ENCODE measurements at places on chromosomes 2 and 18.

DNA sequence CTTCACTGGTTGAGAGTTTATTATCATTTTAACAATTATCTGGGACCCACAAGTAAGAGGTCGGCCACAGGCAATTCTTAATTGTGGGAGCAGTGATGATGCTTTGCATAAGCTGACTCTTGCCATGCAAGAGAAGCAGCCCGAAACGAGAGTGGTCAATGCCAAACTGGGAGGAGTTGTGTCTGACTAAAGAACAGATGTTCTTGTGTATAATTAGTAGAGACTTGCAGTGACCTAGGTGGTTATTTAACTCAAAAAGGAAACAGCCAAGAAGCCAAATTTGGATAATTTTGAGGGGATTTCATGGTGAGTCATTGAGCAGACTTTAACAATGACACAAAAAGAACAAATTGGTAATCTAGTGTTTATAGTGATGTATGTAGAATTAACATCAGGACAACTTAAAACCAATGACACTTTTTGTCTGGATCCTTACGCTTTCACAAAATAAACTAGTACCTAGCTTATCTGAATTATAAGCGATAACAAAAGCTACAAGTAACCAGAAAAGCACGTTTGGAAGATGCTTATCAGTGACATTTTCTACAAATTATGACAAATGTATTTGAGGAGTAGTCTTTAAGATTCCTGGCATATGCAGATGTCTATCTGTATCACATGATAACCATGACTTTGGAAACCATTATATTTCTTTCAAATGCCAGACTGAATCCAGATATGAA, 184.7 kb upstream of the DLGAP1 start:
- DNase-seq = peak; percentile 14

DNA sequence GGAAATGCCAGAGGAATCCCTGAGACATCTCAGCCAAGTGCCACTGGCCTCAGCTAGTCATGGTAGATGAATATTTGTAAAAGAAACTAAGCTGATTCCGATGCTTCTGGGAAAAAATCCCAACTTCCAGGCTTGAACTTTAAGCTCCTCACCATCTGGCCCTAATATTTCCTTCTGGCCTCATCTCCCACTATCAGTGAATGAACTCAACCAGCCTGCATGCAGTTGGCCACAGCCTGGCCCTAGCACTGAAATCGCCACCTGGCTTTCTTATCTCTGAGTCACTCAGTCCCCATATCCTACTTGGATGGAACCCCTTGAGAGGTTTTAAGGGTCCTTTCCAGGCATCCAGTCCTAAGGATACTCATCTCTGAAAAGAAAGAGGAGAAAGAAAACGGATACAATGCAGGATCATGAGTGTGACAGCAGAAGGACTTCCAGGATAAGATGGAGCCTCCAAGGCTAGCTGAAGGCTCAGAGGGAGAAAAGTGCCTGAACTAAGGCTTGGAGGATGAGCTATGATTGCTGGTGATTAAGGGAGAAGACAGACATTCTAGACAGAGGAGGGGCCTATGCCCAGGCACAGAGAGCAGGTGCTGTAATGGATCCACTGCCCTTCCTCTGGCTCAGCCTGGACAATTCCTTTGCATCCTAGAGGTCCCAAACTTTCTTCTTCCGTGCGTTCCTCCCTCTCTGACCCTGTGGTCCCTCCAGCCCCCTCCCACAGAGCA, 141.5 kb upstream of the MYCN start:
- DNase-seq = no peak

- no peak for DNase-seq
Observed at GRCh38 chr2:84799772-84800171, 81.1 kb downstream of the TRABD2A start.

DNA sequence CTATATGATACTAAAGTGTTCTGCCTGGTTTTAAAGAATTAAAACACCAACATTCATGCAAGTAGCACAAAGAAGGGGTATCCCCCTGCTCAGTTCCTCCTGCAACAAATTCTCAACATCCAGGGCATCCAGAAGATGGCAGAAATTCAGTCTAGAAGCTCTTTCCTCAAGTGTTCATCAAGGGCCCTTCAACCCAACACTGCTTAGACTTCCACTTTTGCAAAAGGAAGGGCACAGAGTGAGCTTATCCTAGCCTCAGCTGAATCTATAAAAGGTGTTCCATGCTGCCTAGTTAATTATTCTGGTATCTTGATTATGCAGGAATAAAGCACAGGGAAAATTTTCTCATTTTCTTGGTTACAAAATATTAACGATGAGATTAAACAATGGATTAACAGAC, 275.8 kb upstream of the CRIM1 start:
- DNase-seq = no peak

DNA sequence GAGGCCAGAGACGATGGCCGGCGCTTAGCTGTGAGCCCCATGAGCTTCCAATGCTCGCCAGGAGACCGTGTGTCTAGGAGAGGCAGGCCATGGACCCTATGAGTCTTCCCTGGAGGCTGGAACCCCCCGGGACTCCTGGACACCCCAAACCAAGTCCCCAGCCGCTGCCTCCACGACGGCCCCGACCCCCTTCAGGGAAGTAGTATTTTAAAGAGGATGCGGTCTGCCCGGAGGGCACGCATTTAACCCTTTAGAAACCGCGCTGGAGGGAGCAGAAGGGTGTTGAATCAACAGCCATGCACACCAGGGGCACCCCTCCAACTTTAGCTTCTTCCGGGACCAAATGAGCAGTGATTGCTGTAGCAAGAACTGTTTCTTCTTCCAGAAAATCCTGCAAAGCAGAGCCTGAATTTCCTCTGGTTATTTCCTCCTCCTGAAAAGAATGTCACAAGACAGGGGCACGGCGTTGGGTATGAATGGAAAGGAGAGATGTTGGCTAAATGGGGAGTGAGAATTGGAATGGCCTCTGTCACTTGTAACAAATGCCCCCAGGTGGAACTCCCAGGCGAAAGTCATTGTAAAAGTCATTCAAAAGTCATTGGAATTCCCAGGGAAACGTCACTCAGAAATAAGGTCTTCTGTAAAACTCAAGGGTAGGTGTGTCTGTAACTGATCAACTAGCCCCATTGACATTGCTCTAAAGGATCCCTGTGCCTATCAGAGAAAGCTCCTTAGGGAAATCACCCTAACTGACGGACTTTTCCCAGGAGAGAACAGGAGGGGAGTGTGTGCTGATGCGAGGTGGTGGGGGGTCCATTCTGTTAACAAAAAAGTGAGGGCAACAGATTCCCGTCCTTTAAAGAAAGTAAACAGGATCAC, 5.8 kb upstream of the GBX2 start:
- no peak for DNase-seq

GRCh38 chr18:2606335-2606734, 35.0 kb downstream of the NDC80 start:
- DNase-seq = peak; percentile 19

- peak; percentile 100 for DNase-seq
Observed at GRCh38 chr2:227817850-227818674, 4.4 kb downstream of the CCL20 start.

- DNase-seq = no peak
Observed at GRCh38 chr2:48205137-48205798, 299.0 kb upstream of the FBXO11 start.

DNA sequence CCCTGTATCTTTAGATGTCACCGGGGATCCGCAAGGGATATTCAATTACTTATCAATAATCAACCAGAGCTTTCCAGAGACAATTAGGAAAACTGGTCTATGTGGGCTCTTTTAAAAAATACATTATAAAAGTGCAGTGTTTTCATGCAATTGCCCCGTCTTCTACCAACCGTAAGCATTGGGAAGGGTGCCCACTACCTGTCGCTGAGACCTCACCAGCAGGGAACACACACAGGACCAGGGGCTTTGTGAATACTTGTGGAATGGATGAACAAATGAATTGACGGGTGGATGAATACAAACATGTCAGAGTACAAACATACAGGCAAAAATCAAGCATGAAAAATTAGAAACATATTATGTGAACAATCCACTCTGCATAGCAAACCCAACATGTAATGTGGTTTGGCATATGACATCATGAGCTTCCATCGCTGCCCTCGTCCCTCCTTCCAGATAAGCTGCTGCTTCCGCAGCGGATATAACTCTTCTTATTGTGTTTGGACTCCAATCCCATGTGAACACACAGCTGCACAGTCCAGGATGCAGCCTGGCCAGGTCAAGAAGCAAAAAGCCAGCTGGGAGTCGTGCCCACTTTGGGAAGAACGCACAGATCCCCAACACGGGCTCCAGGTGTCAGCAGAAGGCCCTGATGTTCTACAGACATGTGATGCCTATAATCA, 5.3 kb downstream of the FHL2 start:
- DNase-seq = peak; percentile 97

DNA sequence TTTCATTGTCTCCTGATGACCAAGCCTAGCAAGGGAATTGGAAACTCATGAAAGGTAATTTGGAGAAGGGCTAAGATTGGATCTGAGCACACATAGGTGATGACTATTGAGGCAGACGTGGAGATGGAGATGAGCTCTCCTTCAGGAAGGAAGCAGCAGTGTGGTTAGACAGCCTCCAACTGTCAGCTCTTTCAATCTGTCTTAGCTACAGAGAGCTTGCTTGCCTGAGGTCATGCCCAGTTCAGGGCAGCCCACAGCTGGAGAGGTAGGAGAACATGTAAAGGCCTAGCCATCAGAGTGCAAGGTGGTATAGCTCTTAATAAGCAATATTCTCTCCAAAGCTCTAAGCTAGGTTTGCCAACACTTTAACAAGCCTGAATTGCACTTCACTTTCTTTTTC, 79.2 kb downstream of the THSD7B start:
- DNase-seq = no peak

- DNase-seq = peak; percentile 59
Observed at GRCh38 chr2:234050455-234051135, at the start of gene SPP2. SPP2 (plus strand) TSS chr2:234050702; CDS start chr2:234050787, 85 bp downstream.

DNA sequence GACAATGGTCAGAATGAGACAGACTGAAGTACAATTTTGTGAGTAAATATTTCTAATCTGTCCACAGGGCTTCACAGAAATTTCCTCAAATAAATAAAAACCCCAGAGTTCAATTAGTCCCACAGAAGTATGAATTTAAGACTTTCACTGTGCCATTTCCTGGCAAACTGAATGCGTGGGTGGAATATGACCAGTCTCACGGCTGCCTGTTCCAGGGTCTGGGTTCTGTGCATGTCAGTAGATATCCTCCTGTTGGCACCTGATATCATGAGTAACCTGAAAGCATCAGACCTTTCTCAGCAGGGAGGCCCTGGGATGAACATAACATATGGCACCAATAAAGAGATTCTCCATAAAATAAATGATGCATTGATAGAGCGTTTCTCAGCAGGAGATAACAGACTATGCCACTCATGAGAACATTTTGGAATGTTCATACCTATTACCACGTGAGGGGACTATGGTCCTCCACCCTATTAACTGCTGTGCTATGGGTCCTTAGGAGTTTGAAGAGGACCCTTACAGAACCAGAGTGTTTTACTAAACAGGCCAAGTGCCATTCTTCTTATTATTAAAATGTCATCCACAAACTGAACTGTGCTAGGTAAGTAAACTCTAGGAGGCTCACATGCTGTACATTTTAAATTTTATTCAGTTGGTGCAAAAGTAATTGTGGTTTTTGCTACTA, 10.6 kb upstream of the MALL start:
- peak; percentile 73 for DNase-seq

DNA sequence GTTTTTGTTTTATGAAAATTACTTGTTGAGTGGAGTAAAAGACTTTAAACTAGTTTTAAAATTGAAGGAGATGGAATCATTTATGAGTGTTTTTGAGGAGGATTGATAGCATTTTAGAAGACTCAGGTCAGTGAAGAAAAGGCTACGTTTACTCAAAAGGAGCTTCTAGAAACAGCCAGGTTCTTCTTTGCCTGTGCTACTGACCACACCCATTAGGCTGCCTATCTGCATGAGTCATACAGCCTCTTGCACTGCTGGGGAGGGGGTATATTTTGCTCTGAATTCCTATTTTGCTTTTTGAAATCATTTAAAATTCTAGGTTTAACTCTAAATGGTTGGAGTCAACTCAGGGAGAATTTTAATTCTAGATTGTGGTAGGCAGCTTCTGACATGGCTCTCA, 22.3 kb downstream of the EFEMP1 start:
- DNase-seq = peak; percentile 62

DNA sequence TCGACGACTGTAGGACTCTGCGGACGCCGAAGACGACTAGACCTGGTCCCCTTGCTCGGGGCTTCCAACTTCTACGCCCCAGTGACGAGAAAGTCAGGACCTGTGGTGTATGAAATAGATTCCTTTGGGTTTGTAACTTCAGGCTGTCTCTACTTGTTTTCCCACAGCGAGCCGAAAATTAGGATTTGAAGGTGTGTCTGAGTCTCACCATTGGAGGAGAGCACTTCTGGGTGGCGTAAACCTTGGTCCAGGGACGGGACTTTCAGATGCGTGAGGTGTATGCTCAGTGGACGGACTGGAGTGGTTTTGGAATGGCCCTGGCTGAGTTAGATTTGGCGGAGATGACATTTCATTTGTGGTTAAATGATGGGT, 1.3 kb downstream of the BIRC6 start:
- DNase-seq = peak; percentile 43

DNA sequence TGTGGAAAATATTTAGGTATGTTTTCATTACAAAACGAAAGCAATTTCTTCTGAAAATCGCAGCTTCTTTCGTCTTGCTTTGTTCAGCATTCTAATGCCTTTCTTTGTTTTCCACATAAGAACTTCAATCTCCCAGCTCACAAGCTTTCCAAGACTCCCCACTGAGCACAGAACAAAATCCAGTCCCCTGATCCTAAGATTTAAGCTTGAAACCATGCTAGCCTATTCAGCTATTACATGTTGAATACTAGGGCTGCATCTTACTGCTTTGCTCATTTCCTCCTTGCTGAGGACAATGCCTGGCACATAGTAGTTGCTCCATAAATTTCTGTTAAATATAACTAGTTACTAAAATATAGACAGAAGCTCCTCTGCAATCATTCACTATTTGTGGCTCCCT, 160.6 kb downstream of the GALNT3 start:
- DNase-seq = no peak

GRCh38 chr2:153394247-153394646, 84.3 kb downstream of the RPRM start:
- DNase-seq = peak; percentile 18

DNA sequence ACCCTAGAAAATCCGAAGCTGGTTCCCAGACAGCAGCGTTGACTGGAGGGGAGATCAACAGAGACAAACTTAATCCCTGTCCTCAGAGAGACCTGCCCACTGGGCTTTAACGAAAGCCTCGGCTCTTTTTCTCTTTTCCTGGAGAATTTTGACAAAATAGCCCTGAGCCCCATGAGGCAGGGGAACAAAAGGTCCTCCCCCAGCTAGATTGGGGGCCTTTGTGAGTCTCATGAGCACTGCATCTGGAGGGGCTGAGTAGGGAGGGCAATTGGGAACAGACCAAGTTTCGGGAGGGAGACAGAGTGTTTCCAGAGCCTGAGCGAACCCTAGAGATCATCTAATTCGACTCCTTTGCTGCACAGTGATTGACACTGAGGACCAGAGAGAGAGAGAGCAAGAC, 123.9 kb upstream of the HAAO start:
- DNase-seq = no peak

GRCh38 chr2:177900082-177900481, 172.5 kb downstream of the PDE11A start:
- DNase-seq = no peak

- DNase-seq = no peak
Observed at GRCh38 chr2:218378053-218378452, 4.0 kb upstream of the SLC11A1 start.

All from fibroblast of lung (primary cell).